NCI-H82 (cell line): ENCODE measurements at places on chromosomes 5 and 9.
A peak's percentile ranks its signal among the peaks of the same experiment; 100 is the strongest.

GRCh38 chr9:130043654-130044623 lies 950 bp upstream of the FNBP1 start:
- DNase-seq: no peak

DNA sequence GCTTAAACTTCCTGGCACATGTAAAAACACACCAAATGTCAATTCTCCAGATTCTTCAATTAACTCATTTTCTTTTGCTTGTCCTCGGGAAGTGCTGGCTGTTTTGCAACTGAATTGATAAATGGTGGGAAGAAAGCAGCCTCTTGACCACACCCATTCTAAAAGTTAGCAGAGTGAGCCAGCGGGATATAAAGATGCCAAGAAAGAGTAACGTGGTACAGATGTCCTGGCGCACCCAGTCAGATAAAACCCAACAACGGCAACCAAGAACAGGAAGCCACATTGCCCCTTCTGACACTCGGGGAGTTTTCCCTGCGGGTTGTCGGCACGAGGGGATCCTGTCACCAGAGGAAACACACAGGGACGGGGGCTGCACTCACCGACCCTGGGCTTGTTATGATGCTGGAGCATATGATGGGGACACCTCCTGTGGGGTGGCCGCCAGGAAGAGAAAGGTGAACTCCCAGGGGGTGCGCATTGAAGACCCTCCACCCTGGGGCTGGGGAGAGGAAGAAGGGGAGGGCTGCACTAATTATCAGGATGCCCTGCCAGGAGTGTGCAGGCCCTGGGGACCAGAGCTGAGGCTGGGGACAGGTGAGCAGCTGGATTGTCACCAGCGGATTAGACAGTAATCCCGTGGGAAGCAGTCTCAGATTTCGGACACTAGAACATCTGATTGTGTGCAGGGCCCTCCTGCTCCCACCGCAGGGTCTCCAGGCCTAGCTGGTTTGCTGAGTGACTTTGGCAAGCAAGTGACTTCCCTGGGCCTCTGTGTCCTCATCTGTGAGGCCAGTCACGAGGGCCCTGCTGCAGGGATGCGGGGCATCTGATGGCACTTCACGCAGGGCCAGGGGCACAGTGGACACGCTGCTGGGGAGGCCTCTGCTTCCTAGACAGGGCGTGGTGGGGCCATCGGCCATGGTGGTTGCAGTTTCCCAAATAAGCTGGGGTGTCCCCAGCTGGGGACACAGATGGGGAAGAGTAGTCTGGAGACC lies 59.2 kb downstream of the CRB2 start:
- DNase-seq: peak; percentile 80

DNA sequence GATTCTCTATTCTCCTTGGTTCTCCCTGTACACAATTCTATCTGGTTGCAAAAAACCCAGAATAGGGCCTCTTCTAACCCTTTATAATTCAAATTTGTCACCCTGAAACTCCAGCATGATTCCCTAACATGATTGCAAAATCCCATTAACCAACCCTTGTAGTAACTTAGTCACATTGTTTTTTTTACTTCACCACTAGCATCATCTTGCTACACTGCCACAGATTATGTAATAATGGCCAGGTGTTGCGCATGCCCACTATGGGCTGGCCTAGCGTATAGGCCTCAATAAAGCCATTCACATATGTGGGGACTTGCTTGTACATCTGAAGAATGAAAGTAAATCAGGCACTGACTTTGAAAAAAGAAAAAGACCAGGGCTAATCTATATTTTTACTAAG lies 25.7 kb downstream of the FAM170A start:
- no peak for DNase-seq

- DNase-seq: no peak
These were observed 25.3 kb downstream of the GGTA1 start for GRCh38 chr9:121474231-121474947.

GRCh38 chr9:99180662-99181061 lies 41.1 kb downstream of the ALG2 start:
- DNase-seq: no peak

- DNase-seq: no peak
These were observed 12.0 kb upstream of the AOPEP start for GRCh38 chr9:94714494-94714893.
